ENCODE measurements at places on chromosomes 4 and X.

GRCh38 chr4:2241003-2241402, 918 bp downstream of the HAUS3 start:
- peak; percentile 73 for DNase-seq

DNA sequence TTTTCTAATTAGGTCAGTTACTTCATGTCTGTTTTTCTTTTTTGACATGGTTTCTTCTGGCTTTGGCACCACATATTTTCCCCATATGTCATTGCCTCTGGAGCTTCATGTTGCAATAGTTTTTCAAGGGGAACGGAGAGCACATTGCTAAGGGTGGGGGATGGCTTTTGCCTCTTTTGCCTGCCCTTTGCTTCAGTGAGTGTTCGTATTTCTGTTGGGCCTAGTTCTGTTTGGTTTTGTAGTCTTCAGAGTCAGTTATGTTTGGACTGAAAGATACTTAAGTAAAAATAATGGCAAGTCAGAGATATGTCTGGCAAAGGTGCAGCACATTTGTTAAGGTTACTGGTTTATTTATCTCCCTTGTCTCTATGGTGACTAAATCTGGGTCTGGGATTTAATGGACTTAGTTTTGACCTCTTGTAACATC, 29.1 kb downstream of the FHL1 start:
- DNase-seq = no peak

- no peak for DNase-seq
These were observed 129.1 kb downstream of the CBR4 start for GRCh38 chr4:168880811-168881595.

- no peak for DNase-seq
These were observed 85.1 kb downstream of the APBB2 start for GRCh38 chr4:41129128-41129754.

- no peak for DNase-seq
These were observed 4.3 kb downstream of the KLHL5 start for GRCh38 chr4:39066371-39066770.

DNA sequence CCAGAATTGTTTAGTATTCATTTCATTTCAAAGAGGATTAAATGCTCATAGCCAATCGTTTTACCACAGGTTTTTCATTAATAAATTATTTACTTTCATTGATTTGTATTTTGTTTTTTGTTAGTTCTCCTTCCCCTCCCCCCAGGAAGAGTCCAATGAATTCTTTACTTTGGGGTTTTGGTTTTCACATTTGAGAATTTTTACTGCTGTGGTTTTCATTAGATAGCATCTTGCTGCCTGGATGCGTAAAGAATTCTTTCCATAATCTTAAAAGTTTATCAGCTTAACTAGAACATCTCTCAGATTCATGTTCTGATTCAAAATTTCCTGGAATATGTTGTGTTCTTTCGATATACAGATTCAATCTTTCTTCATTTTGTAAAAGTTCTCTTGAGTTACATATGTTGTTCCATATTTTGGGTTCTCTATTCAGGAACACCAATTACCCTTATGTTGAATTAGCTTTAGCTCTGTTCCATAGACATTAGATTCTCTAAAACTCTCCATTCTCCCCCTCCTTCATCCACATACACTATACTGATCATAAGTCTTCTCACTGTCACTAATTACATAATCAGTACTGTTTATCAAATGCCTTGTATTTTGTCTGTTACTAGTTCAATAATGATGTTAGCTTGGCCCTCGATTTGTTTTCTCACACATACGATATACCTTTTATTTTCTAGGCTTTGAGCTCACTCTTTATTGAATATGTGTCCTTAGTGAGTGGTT, 184.4 kb downstream of the CAMK2D start:
- no peak for DNase-seq

- no peak for DNase-seq
These were observed 18.0 kb downstream of the RBMX start for GRCh38 chrX:136862546-136862945.

DNA sequence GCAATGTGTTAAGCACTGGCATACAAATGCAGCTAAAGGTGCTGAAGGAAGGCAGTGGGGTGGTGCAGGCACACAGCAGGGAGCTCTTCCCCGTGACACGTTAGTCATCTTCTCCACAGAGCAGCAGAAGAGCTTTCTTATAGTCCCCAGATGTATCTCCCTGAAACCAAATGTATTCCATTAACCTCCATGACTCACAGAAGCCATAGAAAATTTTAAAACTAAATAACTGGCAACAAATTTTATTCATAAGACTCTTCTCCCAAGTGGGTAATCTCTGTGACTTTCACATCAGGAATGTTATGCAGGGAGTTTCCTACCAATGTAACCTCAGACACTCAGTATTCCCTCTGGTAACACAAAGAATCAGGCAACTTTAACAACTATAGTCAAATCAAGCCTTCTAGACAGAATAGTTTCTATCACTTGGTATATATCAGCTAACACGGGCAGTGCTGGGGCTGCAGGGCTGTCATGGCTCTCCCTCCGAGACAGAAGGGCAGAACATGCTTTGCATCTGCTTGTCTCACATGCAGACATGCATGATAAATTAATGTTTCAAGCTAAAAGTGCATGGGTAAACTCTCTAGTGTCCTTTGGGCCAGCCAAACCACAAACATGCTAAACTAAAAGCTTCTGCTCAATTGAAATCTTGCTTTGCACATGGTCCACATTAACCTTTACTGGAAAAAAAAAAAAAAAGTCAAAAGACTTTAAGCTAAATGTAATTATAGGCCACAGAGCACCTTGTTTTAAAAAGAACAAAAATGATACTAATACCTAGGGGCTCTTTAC, 28.2 kb downstream of the ANXA5 start:
- no peak for DNase-seq

GRCh38 chr4:5812506-5813229, 80.2 kb downstream of the CRMP1 start:
- DNase-seq = no peak

GRCh38 chr4:113248320-113248719, 198.9 kb downstream of the ANK2 start:
- DNase-seq = no peak

DNA sequence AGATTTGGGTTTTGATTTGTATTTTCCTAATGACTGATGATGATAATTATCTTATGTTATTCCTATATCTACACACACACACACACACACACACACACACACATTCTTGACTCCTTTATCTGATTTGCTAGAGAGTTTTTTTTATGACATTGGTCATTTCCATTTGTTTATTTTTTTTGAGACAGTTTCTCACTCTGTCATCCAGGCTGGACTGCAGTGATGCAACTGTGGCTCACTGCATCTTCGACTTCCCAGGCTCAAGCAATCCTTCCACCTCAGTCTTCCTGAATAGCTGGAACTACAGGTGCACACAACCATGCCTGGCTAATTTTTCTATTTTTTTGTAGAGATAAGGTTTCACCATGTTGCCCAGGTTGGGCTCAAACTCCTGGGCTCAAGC, 6.7 kb downstream of the ZNF81 start:
- DNase-seq = no peak

GRCh38 chrX:129586446-129586845, 46.4 kb downstream of the OCRL start:
- DNase-seq = no peak

GRCh38 chrX:13265111-13265510, 54.7 kb downstream of the ATXN3L start:
- no peak for DNase-seq

DNA sequence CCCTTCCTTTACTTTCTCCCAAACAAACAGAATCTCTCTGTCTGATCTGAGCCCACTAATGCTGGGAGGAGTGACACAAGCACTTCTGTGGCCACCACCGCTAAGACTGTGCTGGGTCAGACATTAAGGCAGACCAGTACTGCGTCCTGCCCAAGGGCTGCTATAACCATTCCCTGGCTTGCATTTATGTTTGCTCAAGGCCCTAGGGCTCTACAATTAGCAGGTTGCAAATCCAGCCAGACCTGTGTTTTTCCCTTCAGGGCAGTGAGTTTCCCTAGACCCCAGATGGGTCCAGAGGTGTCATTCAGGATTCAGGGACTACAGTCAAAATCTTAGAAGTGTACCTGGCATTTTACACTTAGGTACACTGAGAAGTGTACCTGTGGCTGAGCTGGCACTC, 89.7 kb downstream of the SPANXN4 start:
- no peak for DNase-seq

DNA sequence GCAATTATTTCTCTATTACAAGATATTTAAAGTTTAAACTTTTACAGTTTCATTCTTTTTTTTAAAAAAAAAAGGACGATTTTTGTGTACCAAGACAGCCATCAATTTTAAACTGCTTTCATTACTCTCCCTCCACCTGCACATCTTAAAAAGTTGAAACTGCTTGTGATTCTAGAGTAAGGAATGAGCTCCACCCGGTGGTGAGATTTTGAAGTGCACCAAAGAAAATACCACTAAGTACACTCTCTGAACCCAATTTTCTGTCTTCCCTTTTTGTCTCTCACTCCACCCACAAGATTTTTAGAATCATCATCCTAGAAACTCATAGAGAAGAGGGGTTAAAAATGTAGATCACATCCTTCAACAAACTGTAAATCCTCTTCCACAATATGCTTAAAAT, 91.3 kb upstream of the WDR44 start:
- no peak for DNase-seq

DNA sequence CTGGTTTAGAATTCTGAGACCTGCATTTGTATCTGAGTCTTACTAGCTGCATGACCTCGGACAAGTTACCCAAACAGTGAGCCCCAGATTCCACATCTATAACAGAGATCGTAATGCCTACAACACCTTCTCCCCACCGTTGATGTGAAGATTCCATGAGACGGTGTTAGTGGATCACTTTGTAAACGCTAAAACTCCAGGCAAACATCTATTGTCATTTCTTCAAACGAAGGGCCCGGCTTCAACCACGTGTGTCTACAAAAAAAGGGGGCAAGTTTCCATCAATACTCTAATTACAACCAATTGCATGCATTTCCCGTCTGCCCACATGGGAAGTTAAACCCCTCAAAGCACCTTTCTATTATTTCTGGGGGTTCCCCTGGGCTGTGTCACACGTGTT, 99.1 kb upstream of the ENPP6 start:
- no peak for DNase-seq

DNA sequence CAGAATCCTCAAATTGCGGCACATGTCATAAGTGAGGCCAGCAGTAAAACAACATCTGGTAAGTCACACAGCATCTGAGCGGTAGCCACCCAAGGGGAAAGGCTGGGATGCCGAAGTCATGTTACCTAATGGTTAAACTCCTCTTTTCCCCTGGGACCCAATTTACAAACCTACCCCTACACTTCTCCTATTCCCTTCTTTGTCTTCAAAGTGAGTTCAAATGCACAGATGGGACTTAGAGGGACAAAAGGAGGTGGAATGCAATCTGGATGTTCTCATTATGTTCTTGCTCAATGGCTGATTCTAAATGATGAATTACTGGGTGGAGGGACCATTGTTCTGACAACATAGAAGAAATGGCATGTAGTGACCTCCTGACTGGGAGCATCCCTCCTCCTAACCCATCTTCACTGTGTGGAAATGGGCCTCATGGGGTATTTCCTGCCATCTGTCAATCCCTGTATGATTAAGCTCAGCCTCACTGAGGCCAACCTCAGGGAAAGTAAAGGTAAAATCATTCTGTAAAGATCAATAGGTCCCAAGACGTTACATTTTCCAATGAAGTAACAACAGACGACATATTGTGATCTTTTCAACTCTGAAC, 8.5 kb downstream of the CD40LG start:
- DNase-seq = no peak

DNA sequence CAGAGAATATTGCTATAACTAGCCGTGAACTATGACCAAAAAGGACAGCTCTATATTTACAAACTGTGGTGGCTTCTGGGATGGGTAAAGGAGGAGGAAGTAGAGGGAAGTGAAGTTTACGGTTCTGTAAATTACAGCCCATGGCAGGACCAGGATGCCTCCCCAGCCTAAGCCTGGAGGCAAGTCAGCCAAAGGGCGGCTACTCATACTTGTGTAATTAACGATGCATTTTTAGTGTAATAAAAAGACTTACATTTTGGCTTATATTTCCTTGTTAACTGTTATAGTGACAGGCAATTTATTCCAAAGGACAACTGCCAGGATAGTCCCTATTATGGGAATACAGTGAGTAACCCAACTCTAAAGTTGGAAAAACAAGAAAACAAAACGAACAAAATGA, 139.9 kb upstream of the OTUD4 start:
- DNase-seq = no peak

DNA sequence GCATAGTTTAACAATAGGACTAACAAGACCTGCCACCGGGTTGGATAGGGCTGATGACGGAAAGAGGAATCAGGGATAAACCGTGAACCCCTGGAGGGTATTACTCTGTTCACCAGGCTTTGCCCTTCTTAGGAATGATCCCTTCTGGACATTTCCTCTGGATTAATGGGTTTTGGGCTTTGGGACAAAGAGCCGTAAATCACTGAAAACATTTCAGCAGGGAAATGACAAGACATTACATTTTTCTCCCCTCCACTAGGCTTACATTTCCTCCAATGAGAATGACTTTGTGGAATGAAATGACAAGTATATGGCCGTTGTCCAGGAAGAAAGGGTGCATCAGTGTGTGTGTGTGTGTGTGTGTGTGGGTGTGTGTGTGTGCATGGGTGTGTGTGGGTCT, 25.9 kb upstream of the RBPJ start:
- DNase-seq = no peak

DNA sequence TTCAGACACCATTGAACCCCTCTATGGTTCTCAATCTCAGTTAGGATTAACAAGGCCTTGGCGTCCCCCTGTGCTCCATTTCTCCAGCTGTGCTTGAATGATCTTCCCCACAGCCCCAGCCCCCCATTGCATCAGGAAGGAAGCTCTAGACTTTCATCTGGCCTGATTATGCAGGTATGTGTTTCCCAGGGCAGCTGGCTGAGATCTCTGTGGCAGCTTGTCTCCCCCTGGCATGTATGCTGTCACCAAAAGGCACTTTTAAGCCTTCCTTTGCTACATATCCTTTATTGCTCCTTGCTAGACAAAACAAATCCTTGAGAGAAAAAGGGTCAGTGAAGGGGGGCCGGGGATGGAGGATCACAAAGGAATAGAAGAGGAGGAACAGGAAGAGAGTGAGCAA, 1056.0 kb upstream of the SLIT2 start:
- DNase-seq = no peak

DNA sequence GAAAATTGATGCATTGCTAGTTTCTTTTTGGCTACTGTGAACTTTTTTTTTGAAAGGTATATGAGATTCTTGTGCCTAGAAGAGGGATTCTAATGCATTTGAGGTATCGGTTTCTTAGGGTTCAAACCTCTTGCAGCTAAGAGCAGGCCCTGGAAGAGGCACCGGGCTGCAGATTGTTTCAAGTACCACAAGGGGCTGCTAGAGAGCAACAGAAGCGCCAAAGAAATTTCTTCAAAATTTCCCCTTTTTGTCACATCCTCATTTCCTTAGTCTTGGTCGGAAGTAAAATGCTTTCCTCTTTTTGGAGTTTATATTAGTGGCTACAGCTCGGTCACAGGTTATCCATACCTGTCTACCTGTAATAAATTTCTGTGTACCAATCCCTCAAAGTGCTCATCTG, 89.8 kb downstream of the PDGFRA start:
- DNase-seq = no peak

- DNase-seq = no peak
These were observed 16.0 kb downstream of the ZNF185 start for GRCh38 chrX:152913910-152914309.
